Lung microvascular endothelial cell (primary cell): ENCODE measurements at places on chromosomes 4 and X. TPM values are rescaled to one million over a fixed set of nuclear protein-coding genes. Genes with fewer than 3 reads are reported as not detected.

MTMR8 gene
- total RNA-seq: under 0.01 and 0.20 TPM in 2 replicates

- no peak for DNase-seq
Observed at GRCh38 chr4:121144021-121144420, 20.1 kb downstream of the TNIP3 start.

SUPT20HL2 gene
- total RNA-seq: not detected in 2 replicates

DNA sequence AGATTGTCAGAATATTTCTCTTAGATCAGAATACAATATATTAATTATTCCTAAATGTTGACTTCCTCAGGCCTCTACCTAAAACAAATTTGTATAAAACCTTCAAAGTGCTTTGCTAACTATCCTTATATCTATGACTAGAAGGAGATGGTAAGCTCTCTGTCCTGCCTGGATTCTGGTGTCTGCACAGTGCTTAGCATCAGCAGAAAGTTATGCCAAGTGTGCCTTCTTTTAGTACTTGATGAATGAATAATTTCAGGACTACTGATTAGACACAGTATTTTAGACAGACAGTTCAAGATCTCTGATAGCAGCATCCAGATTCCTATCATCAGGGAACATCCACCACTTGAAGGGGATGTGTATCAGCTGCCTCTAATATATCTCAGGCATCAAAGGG, 242.4 kb upstream of the TLL1 start:
- DNase-seq: no peak

- no peak for DNase-seq
Observed at GRCh38 chr4:57905965-57906364, 795.8 kb upstream of the IGFBP7 start.

MGAT4D gene
- not detected in 2 replicates for total RNA-seq

DNA sequence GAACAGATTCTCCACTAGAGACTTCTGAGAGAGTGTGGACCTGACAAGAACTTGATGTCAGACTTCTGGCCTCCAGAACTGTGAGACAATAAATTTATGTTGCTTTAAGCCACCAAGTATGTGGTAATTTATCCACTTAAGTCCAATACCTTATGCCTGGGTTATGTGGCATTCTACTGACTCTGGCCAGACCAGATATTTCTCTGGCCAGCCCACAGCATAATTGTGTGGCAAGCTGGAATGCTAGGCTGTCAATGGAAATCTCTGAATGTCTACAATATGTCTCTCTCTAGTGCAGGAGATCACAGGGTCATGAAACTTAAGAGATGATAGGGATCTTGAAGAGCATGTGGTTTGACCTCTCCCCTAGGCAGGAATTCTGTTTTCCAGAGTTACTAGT, 251.0 kb downstream of the ZNF674 start:
- DNase-seq: no peak

GRCh38 chr4:53905941-53906377, 158.4 kb downstream of the CHIC2 start:
- peak; percentile 71 for DNase-seq

PNMA6A gene
- 1.1 and 1.6 TPM in 2 replicates for total RNA-seq

TMEM35A gene
- 0.99 and 4.8 TPM in 2 replicates for total RNA-seq

ANXA3 gene
- total RNA-seq: 23.8 and 49.9 TPM in 2 replicates

PRICKLE3 gene
- 2.8 and 3.4 TPM in 2 replicates for total RNA-seq

GRCh38 chr4:76386566-76387305, 34.2 kb downstream of the CCDC158 start:
- no peak for DNase-seq

KDM5C gene
- 49.8 and 78.2 TPM in 2 replicates for total RNA-seq

GRCh38 chr4:6538575-6538974, 36.4 kb upstream of the MAN2B2 start:
- DNase-seq: no peak

NIPAL1 gene
- under 0.01 and 0.20 TPM in 2 replicates for total RNA-seq

DNA sequence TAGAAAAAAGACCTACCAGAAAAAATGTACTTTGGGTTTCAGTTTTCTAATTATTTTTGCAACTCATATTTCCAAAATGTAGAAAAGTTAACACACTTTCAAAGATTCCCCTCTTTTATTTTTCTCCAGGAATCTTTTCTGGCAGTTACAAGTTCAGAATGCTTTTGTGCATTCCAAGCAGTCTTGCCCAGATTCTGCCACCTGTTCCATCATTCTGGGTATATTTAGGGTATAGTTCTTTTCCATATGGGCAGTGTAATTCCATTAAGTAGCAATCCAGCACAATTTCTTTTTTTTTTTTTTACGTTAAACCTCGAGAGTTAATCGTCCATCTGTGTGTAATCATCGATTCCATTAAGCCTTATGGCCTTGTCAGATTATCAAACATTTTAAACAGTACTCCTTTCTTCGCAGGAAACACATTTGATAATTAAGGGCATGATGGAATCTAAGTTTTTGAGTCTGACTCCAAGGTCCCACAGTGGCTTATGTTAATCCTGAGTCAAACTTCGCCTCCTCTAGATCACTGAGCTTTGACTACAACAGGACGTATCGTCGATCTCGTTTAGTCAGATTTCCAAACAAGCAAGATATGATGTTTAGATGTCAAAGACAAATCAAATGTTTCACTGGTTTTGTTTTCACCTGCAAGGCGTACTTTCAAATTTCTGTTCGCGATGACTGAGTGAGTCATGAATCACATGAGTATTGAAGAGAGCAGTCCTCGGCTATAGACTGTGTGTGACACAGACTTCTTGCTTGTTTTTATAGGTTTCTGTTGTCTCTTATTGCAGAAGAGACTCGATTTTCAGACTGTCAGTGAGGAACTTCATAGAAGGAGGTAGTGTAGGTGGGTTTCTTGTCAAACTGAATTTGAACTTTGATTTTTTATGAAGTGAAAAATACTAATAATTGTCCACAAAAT, 118.9 kb upstream of the GK2 start:
- no peak for DNase-seq

IL2RG gene
- not detected in 2 replicates for total RNA-seq

DNA sequence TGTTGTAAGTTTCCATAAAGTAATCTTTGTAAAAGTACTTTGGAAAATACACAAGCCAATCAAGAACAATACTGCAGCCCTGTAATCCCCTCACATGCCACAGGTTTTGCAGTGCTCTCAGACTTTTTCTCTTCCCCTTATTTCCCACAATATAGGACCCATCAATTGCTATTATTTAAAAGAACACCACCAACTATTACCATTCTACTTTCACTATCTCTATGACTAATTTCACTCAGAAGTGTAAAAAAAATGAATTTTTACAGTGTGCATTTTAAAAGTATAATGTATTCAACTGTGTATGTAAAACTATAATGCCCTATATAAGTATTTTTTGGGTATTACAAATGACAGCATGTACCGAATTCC, 1.7 kb downstream of the ATP8A1 start:
- DNase-seq: peak; percentile 16

DNA sequence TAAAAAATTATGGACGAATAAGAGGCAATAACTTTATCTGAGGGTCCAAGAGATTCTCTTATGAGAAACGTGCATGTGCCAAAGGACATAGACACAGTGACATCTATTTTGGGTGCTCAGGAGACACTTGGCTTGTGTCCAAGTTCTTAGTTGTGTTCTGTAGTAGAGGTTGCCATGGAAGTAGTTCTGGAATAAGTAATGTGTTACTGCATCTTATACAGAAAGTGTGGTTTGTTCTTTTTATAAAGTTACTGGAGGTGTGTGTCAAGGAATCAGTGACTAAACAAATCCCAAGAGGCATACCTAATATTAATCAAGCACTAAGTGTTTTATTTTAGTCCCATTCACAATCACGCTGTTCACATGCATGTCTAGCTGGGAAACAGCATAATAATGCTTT, 305.7 kb downstream of the ARHGAP24 start:
- DNase-seq: peak; percentile 95

ETNPPL gene
- total RNA-seq: not detected in 2 replicates

DNA sequence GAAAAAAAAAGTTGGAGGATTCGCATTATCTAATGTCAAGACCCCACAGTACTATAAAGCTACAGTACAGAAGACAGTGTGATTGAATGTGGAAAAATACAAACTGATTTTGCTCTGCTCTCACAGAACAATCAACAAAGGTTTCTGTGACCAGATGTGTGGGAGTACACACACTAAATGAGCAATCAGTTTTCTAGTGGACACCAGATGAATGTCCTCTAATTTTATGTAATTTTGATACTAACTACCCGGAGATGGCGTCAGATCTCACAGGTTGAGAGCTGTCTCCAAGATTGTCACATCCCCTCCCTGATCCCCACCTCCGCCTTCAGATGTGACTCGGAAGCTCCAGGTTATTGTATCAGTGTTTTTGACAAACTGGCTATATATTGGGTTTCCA, 81.9 kb upstream of the HUWE1 start:
- DNase-seq: no peak

DNA sequence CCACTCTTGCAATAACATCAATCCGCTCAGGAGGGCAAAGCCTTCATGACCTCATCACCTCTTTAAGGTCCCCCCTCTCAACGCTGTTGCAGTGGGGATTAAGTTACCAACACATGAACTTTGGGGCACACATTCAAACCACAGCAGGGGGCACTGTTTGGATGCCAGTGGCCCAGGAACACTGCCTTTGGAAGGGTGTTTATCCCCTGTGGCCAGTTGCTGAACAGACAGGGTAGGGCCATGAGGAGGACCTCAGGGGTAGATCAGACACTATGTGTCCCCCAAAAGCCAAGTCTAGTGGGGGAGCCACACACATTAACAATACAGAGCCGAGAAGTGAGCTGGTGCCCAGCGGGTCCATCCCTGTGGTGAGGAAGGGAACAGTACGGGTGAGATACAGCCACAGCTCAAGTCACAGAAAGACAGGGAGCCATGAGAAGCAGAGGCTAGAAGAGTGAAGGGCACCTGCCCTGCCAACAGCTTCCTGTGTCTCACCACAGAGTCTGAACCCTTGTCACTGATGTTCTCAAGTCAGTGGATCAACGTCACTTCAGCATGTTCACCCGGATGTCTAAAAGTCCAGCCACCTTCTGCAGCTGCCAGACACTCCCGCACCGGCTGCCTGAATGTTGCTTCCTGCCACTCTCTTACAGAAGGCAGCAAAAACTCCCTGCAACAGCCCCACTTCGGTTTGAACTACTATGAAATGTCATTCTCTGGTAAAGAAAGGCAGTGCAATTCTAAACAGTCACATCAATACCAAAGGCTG, 19.9 kb upstream of the MXD4 start:
- DNase-seq: peak; percentile 75

DNA sequence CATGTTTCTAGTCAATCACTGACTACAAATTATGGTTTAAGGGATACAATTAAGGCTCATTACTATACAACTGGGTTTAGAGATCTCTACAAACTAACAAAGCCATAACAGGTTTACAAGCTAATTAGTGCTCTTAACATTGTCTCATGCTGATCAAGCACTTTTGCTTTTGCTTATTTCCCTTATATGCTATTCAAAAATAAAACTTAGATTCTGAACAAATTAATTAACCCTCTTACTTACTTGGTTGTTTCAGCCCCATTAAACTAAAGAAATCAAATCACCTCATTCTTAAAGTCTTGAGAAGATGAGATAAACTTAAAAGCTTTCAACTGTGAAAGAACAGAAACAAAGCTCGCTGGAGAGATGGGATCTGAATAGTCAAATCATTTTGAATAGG, 2024.5 kb upstream of the ADGRL3 start:
- no peak for DNase-seq

ANXA10 gene
- 0.99 TPM in 1 of 2 replicates, not detected in the other for total RNA-seq

SCD5 gene
- 31.0 and 32.0 TPM in 2 replicates for total RNA-seq

RPS6KA6 gene
- total RNA-seq: 0.87 and 0.99 TPM in 2 replicates

DNA sequence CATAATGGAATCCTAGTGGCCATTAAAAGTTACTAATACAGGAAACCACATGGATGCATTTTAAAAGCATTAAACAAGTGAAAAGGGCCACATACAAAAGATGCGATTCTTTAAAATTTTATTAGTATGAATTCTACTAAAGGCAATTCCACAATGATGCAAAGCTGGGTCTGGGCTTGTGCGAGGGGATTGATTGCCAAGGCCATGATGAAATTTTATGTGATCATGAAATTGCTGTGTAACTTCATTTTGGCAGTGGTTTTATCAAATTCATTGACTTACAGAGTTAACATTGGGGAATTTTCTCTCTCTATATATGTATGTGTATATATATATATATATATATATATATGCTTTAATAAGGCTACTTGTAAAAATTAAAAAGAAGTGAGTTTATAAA, 1142.5 kb upstream of the IGFBP7 start:
- no peak for DNase-seq

GRCh38 chr4:155659176-155659575, 7.5 kb upstream of the GUCY1A1 start:
- DNase-seq: no peak

DNA sequence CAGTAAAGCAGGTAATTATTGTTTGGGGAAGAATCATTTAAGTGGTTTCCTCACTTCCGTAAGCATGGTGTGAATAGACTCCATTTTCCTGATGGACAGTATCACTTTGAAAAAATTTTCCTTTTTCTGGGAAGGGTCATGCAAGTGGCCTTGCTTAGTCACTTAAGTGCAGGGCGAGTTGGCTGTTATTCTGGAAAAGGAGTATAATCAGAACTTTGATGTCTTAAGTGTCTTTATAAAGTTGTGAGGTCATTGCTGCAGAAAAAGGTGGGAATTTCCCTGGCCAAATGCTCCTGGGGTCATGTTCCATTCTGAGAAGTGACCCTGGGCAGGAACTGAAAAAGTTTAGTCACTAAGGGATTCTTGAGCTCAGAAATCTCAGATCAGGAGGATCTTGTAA, 146.1 kb upstream of the OTUD4 start:
- no peak for DNase-seq

HOPX gene
- 1.2 and 1.7 TPM in 2 replicates for total RNA-seq

GPRIN3 gene
- 0.40 and 0.65 TPM in 2 replicates for total RNA-seq

GRCh38 chrX:72373136-72373535, 67.4 kb upstream of the CITED1 start:
- DNase-seq: no peak

DMRTC1 gene
- total RNA-seq: not detected in 2 replicates

DNA sequence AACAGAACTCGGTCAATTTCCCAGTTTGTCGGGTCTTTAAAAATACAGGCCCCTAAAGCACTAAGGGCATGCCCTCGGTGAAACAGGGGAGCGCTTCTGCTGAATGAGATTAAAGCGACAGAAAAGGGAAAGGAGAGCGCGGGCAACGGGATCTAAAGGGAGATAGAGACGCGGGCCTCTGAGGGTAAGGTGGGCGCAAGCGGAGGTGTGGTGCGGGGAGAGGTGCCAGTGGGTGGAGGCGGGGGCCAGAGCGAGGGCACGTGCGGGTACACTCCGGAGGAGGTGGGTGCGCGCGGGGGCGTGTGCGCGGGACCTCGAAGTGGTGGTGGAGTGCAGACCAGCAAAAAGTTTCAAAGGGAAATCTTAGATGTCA, 787 bp upstream of the TET2 start:
- no peak for DNase-seq

DNA sequence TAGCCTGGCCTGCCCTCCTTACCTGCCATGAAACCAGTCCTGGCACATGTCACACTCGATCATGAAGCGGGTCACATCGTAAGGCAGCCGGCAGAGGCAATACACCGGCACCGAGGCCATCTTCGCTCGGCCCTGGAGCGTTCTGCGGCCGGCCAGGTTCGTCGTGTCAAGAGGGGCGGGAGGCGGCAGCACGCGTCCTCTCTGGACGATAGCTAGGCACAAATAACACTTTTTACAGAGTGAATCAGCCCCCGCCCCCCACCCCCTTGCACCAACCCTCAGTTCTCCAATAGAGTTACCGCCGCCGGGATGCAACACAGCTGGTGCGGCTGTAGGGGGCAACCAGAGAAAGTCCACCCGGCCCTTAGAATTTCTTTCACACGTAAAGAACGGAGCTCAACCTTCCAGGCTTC, 1.7 kb downstream of the PHF8 start:
- peak; percentile 67 for DNase-seq
